ENCODE measurements at places on chromosomes 6 and 20.

DNA sequence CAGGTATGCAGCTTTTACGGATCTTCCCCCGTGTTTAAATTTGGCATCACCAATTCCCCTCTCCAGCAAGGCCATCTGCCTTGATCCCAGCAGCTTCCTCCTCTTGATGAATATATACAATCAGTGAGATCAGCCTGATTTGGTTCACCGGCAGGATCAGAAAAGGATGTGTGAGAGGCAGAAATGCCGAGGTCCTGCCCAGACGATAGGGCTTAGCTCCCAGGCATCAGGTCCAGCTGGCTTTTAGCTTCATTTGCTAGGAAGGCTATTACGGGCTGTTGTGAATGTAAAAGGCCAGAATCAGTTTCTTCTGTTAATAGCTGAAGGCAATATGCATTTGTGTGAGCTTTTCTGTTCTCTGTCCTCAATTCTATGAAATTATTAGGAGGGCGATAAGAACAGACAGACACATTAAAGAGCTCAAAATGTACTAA lies 372.8 kb downstream of the BTBD9 start:
- no peak for DNase-seq

DNA sequence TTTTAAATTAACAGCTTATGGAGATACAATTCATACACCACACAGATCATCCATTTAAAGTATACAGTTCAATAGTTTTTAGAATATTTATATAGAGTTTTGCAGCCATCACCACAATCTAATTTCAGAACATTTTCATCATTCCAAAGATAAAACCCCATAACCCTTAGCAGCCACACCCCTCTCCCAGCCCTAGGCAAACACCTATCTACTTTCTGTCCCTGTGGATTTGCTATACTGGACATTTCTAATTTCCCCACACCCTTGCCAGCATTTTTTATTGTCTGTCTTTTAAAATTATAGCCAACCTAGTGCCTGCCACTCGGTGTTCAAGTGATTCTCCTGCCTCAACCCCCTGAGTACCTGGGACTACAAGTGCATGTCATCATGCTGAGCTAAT lies 23.0 kb upstream of the AKAP7 start:
- DNase-seq = no peak

- DNase-seq = no peak
These were observed 10.3 kb downstream of the GFRA4 start for GRCh38 chr20:3652676-3653596.

DNA sequence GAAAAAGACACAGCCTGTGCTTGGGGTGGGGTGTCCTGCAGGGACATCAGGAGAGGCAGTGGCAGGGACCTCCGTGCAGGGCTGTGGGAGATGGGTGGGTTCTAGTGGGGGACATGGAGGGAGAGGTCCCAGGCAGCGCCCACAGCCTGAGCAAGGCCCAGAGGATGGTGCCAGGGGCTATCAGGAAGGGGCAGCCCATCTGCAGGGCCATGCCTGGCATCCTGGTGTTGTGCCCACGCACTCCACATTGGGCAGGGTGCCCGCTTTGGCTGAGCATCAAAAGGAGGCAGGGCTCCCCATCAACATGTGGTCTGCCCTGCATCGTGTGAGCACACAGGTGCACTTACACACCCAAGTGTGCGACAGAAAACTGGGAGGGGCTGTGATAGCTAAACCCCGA lies 184.3 kb upstream of the SNX9 start:
- DNase-seq = no peak

GRCh38 chr20:24679448-24680047 lies 210.1 kb downstream of the SYNDIG1 start:
- DNase-seq = no peak

DNA sequence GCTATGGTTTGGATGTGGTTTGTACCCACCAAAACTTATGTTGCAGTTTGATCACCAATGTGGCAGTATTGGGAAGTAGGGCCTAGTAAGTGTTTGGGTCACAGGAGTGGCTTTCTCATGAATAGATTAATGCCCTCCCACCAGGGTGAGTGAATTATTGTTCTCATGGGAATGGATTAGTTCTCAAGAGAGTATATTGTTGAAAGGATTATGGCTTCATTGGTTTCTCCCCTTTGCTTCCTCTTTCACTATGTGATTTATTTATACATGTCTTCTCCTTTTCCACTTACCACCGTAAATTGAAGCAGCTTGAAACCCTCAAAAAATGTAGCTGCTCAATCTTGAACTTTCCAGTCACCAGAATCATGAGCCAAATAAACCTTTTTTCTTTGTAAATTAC lies 10.8 kb downstream of the UFL1 start:
- DNase-seq = no peak

DNA sequence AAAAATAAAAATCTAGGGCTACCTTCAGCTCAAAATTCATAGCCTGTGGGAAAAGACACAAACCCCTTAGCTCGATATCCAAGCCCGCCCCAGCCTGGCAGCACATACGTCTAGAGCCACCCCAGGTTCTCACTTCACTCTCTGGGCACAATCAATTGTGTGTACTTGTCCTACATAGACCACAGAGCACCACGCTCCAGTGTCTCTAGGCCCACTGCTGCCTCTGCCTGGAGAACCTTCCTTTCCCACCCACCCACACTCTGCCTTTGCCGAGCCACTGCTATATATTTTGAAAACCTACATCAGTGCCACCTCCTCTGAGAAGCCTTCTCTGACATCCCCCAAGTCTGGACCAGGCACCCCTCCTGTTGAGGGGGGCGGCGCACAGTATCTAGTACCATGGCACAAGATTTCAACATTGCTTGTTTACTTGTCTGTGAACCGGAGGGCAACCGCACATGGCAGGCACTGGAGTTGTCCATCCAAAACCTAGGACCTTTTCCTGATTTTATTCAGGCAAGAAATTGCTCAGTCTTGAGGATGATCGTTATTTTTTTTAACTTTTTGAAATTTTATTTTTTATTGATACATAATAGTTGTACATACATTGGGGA lies 141.5 kb downstream of the UNC5CL start:
- no peak for DNase-seq

DNA sequence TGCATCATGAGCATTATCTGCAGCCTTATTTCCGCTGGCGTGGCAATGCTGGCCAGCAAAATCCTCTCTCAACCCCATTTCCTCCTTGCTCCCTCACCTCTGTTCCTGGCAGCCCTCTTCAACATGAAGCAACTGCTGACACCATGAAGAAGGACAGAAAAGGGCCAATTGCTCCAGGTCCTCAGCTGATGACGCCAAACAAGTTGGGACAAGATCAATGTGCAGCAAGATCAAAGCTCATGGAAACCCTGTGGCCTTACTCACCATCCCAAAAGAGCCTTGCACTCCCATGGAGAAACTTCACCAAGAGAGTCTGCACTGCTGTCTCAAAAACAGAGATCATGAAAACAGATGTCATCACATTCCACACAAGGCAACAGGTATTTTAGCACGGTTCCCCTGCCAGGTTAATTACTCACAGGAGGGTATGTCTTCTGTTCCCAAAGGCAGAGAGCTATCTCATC lies 7.4 kb downstream of the GFOD1 start:
- DNase-seq = no peak

GRCh38 chr6:41274256-41274655 lies 12.2 kb downstream of the TREM1 start:
- DNase-seq = no peak

DNA sequence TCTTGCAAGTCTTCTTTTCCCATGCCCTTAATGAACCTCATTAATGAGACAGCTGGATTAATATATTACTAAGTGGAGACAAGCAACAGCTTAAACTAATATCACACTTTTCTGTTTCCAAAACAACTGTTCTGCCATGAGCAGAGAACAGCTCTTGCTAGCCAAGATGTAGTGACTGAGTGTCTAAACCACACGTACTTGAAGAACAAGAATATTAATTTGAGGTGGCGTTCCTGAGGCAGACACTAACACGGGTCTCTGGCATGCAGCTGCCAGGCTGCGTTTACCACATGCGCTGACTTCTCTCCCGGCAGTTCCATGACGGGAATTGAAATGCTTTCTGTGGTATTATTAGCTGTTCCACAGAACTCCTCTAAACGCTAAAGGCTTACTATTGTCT lies 80.6 kb downstream of the FNDC1 start:
- DNase-seq = no peak

DNA sequence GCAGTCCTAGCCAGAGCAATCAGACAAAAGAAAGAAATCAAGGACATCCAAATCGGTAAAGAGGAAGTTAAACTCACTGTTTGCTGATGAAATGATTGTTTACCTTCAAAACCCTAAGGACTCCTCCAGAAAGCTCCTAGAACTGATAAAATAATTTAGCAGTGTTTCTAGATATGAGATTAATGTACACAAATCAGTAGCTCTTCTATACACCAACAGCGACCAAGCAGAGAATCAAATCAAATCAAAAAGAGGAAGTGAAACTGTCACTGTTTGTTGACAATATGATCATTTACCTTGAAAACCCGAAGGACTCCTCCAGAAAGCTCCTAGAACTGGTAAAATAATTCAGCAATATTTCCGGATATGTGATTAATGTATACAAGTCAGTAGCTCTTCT lies 21.7 kb downstream of the SERPINB9 start:
- no peak for DNase-seq

- DNase-seq = no peak
These were observed 143.5 kb upstream of the MOCS1 start for GRCh38 chr6:40077736-40078135.

DNA sequence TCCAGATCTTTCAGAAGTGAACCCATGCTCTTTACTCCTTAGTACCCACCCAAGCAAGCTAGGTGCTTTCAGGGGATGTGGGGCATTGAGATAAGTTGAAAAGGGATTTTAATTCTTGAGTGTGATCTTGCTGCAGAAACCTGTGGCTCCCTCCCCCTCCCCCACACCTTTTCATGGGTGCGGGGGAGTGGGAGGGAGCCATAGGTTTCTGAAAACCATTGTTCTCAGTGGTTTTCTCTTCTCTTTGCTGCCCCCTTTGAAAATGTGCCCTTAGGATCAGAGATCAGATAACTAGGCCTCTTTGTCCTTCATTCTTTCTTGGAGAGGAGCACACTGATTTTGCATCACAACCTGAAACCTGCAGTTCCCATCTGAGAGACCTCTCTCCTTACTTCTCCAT lies 2.4 kb downstream of the PCSK2 start:
- DNase-seq = no peak

DNA sequence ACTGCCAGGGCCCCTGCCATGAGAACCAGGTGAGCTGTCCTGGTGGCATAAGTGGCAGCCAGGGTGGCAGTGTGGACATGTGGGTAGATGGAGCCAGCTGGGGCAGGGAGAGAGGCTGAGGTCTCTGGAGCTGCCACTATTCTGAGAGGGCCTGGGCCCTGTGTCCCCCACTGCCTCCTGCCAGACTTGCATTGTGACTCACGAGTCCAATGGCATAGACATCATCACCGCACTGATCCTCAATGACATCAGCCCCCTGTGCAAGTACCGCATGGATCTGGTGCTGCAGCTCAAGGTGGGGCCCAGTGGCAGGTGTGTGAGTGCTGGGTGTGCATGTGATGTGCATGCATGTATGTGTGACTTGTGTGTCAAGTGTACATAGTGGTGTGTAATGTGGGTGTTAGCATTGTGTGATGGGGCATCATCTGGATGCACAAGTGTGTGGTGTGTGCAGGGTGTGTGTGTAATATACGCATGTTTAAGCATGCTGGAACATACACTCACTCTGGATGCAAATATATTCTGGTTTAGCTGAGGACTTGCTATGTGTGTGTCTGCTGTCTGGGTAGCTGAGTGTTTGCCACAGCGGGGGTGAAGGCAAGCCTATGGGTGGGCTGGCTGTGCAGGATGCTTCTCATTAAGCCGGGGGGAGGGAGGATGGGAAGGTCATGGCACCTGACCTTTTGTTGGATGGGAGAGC lies 25.1 kb downstream of the UQCC2 start:
- DNase-seq = no peak

- DNase-seq = no peak
These were observed 91.1 kb downstream of the ATXN1 start for GRCh38 chr6:16670183-16670582.

- no peak for DNase-seq
These were observed 215.1 kb upstream of the CNR1 start for GRCh38 chr6:88381289-88381642.

GRCh38 chr20:9993137-9993536 lies 41.6 kb upstream of the ANKEF1 start:
- DNase-seq = no peak

DNA sequence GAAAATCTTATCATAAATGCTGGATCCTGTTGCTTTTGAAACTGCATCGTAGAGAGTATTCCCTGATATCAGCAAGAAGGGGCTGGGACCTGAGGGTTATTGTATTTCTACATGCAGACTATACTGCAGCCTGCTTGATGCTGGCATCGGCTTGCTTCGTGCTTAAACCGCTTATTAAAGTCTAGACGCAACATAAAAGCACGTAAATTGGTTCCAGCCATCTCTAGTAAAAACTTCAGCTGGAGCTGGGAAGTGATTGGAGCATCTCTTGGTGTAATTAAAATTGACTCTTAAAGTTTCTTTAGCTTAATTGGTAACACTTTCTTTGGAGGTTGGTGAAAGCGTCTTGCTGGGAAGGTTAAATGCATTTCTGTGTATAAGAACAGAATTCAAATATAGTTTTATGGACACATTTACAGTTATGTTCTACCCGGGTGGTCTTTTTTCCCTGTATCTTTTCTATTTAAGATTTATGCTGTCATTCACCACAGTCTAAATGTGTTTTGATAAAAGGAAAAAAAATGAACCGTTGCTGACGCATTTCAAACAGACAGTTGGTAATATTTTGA lies 139.0 kb upstream of the JAG1 start:
- no peak for DNase-seq

GRCh38 chr6:125598422-125598821 lies 151.0 kb upstream of the HEY2 start:
- no peak for DNase-seq

DNA sequence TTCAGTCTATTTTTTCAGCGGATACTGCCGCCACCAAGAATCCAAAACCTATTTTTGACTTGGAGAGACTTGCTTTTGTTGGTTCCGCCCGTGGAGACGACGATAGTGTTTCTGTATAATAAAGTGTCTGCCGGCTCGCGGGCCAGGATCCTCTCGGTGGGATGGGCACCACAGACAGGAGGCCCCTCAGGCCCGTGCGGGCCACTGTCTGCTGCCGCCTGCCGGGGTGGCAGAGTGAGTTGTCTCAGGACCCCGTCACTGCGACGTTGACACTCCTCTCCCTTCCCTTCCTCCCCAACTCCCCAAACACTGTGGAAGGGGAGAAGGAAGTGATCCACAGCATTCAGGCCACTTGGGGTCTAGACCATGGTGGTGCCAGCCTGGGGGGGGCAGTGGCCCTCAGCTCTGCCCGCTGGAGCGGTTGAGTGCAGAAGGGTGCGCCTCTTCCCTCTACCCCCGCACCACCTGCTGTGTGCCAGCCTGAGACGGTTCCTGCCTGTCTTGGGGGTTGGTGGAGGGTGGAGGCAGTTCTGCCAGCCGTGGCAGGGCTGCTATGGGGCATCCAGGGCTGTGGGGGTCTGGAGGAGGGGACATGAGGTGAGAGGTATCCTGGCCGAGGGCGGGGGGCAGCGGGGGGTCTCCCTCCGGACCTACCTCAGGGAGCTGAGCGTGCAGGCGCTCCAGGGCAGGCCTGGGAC lies 17.5 kb downstream of the RBM38 start:
- DNase-seq = no peak
